ENCODE measurements at places on chromosomes 7 and 10. TPM values are rescaled to one million over a fixed set of nuclear protein-coding genes. Genes with fewer than 3 reads are reported as not detected.

DNA sequence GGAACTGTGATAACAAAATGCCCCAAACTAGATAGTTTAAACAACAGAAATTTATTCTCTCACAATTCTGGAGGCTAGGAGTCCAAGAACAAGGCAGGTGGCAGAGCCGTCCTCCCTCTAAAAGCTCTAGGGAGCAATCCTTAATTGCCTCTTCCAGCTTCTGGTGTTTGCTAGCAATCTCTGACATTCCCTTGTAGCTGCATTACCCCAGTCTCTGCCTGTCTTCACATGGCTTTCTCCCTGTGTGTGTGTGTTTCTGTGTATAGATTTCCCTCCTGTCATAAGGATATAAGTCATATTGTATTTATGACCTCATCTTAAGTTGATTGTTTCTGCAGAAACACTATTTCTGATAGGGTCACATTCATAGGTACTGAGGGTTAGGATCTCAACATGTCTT, 177.5 kb downstream of the WNT2 start:
- H3K27ac ChIP-seq = peak overlapping the region; percentile 78
- H3K4me3 ChIP-seq = no peak overlapping the region
- peaks cover 8% of the 10 kb centered on the region for H3K36me3 ChIP-seq
- H3K4me1 ChIP-seq = peaks cover 70% of the 10 kb centered on the region
- H3K27me3 ChIP-seq = peaks cover 4% of the 10 kb centered on the region
- no peak for DNase-seq

- H3K4me1 ChIP-seq = peaks cover 5% of the 10 kb centered on the region
- no peak for DNase-seq
- H3K4me3 ChIP-seq = no peak overlapping the region
- peaks cover 3% of the 10 kb centered on the region for H3K27me3 ChIP-seq
These were observed 42.9 kb downstream of the GOLGA7B start for GRCh38 chr10:97892506-97892905.

DNA sequence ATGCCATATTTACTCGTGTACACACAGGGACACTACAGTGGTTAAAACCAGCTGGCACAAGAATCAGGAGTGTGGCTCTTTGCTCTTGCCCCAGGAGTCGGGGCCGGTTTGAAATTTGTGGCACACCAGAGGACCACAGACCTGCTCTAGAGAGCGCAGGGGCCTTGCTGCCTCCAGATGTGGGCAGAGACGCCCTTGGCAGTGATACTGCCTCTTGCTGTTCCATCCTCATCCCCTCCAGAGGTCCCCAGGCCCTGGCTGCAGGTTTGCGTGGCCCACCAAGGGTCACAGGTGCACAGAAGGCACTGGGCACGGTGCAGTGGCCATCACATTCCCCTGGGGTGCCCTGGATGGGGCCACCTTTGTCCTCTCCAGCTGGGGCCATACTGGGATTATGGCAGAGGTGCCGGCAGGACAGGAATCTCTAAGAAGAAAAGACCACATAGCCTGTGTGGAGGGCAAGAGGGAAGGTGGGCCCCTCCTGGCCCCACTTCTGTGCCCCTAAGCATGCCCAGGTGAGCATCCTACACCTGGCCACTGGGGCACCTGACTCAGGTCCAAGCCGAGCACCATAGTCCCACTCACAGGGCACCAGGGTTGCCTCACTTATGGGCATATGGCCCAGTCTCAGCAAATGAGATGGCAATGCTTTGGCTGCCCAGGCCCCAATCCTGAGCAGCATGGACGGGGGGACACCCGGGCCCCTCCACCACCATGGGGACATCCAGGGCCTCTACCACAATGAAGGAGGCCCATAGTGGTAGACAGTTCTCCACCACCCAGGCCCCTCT, 45.6 kb downstream of the FOXL3 start:
- H3K4me3 ChIP-seq = peak overlapping the region; percentile 51
- no peak for DNase-seq
- no peak overlapping the region for H3K27ac ChIP-seq
- peaks cover 5% of the 10 kb centered on the region for H3K36me3 ChIP-seq
- H3K4me1 ChIP-seq = no peaks in the 10 kb centered on the region

- no peak overlapping the region for H3K4me3 ChIP-seq
- H3K27me3 ChIP-seq = peaks cover 4% of the 10 kb centered on the region
- no peak for DNase-seq
- no peaks in the 10 kb centered on the region for H3K4me1 ChIP-seq
- no peak overlapping the region for H3K27ac ChIP-seq
These were observed 84.3 kb downstream of the ELFN1 start for GRCh38 chr7:1754345-1754908.

- no peaks in the 10 kb centered on the region for H3K27me3 ChIP-seq
- no peaks in the 10 kb centered on the region for H3K36me3 ChIP-seq
- H3K4me3 ChIP-seq = no peak overlapping the region
- H3K4me1 ChIP-seq = peaks cover 3% of the 10 kb centered on the region
These were observed 3.4 kb downstream of the GNAT3 start for GRCh38 chr7:80508440-80508839.

GRCh38 chr7:99102809-99103690, 40.9 kb downstream of the SMURF1 start:
- H3K4me3 ChIP-seq = no peak overlapping the region
- H3K27ac ChIP-seq = no peak overlapping the region
- peaks cover 8% of the 10 kb centered on the region for H3K36me3 ChIP-seq

DNA sequence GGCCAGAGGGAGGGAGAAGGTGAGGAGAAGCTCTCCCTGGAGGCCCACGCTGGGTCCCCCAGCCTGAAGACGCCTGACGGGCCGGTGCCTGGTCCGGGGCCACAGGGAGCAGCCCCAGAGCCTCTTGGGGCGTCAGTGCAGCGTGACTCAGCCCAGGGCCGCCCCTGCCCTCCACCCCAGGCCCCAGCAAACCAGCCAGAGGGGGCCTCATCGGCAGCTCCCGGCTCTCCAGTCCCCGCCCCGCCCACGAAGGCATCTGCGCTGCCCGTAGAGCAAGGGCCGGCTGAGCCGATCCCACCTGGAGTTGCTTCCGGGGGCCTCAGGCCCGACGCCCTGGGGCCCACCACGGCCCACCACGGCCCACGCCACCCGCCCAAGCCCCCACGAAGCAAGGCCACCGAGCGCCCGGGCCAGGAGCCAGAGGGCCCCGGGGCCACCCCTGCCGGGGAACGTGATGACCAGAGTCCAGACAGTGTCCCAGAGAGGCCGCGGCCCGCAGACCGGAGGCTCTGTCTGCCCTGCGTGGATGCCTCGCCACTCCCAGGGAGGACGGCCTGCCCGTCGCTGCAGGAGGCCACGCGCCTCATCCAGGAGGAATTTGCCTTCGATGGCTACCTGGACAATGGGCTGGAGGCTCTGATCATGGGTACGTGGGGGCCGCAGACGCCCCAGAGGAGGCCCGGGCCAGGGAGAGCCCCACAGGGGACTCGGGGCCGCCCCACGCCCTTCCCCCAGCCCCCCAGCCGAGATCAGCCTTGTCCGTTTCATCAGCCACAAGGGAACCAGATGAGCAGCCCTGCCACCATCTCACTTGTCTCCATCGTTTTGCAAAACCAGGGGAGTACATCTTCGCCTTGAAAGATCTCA, 31.2 kb upstream of the UTF1 start:
- H3K4me3 ChIP-seq = no peak overlapping the region
- H3K27me3 ChIP-seq = peaks cover 14% of the 10 kb centered on the region
- no peaks in the 10 kb centered on the region for H3K4me1 ChIP-seq

DNA sequence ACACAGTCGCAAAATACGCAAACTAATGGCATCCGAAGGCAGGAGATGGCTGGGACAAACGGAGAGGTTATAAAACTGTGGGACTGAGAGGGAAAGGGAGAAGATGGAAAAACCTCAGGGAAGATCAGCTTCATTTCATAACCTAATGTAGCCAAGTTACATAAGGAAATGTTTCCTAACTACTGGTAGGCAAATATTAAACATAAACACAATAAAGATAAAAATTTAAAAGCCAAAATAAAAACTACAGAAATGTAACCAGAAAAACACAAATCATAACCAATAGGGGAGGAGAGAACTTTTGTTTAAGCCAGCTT, 13.1 kb upstream of the MNX1 start:
- H3K36me3 ChIP-seq = no peaks in the 10 kb centered on the region
- H3K27me3 ChIP-seq = peaks cover 17% of the 10 kb centered on the region
- H3K27ac ChIP-seq = no peak overlapping the region
- DNase-seq = no peak
- H3K4me3 ChIP-seq = no peak overlapping the region

- no peaks in the 10 kb centered on the region for H3K4me1 ChIP-seq
- no peak for DNase-seq
- H3K36me3 ChIP-seq = peaks cover 15% of the 10 kb centered on the region
- H3K4me3 ChIP-seq = no peak overlapping the region
These were observed 181.5 kb downstream of the TCERG1L start for GRCh38 chr10:131130025-131130424.

DNA sequence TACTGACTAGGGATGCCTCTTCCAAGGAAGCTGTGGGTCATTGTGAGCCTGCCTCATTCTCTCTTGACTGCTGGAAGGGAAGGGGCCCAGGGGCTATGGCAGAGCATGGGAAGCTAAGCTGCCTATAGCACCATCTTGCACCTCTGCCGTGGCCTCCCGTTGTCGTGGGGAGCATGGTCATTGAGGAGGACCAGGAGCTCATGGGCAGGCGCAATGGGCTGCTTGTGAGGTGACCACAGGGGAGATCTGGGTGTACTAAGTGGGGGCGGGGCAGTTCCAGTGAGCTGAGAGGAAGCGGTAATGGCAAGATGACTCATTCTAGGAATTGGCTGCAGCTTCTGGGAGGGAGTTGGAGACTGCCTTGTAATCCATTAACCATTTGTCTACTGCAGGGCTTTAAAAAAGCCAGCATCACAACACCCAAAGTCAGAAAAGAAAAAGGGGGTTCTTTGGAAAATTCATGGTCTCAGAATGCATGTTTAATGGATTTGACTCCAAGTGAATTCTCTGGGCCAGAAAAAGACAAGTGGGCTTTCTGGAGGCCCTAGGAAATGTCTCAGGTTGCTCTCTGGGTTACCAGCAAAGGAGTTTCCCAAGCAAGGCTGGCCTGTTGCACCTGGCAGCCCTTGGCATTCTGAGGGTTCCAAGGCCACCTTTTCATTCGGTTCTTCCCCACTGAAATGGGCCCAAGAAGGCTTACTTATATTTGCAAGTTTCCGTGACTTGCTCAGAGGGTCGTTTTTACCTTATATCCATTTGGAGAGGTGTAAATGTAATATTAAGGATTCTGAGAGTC, 3.6 kb downstream of the DUSP5 start:
- DNase-seq = peak; percentile 58
- H3K27me3 ChIP-seq = peaks cover 15% of the 10 kb centered on the region
- peaks cover 83% of the 10 kb centered on the region for H3K4me1 ChIP-seq

PRPS1L1 gene
- total RNA-seq = not detected

HGF gene
- 0.82 TPM for total RNA-seq

CALN1 gene
- total RNA-seq = 1.4 TPM

MYO1G gene
- 0.13 TPM for total RNA-seq

PKD2L1 gene
- total RNA-seq = 0.44 TPM

Measured in endothelial cell (in vitro differentiated cells).